Urinary bladder (tissue), 4 donors: ENCODE measurements at places on chromosomes 12 and 14. TPM values are rescaled to one million over a fixed set of nuclear protein-coding genes. Genes with fewer than 3 reads are reported as not detected.

- no peak for DNase-seq
Observed at GRCh38 chr12:93984005-93984404, 164.4 kb upstream of the PLXNC1 start.

DNA sequence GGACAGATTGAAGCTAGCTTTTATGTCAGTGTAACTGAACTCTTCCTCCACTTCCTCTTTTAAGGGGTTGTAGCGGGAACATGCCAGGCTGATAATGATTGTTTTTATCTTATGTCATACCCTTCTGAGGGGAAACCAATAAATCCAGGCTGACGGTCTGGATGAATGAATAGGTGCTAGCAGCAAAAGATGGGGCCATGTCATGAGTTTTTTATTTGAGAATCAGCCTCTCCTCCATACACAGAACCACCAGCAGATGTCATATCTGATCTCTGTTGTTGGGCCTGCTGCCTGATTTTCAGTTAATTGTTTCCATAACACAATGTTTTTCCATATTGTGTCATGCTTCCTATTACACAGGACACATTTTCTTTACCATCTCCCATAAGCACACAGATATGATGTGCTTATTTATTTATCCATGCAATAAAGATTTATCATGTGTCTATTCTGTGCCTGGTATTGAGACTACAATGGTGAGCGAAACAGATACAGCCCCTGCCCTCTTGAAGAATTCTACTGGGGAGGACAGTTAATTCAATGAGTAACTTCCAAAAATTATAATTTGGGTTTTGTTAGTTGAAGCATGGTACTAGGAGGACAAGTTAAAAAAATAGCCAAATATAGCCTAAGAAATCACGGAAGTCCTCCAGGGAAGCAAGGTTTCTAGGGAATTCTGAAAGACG, 33.6 kb upstream of the CRY1 start:
- DNase-seq, result no peak

The KRT6C gene
- not detected for total RNA-seq

The OR4K1 gene
- not detected for total RNA-seq

The FLVCR2 gene
- total RNA-seq, result 4.9 TPM

The CDKN3 gene
- total RNA-seq, result 25.4 TPM
